ENCODE measurements at places on chromosomes 6 and 20.

- no peak for DNase-seq
These were observed 365.4 kb downstream of the PHF3 start for GRCh38 chr6:64000818-64001491.

DNA sequence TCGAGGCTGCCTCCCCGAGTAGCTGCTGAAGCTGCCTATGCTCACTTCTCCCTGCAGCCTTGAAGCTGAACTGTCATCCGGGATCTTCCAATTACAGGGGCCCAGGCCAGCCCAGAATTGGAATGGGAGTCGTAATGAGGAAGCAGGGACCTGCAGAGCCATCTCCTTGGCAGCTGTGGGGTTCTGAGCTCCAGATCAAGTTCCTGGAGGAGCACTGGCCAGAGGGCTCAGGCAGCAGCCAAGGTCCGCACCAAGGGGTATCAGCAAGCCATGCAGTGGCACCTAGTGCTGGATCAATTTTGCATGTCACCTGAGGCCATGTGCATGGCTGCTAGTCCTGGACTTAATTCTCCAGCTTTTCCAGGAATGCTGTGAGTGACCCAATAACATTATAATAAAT lies 163.2 kb upstream of the TSHZ2 start:
- no peak for DNase-seq

GRCh38 chr6:160349020-160349441 lies 853 bp downstream of the SLC22A3 start:
- peak; percentile 26 for DNase-seq

- DNase-seq, result no peak
These were observed 195.4 kb downstream of the TBX18 start for GRCh38 chr6:84568971-84569370.

GRCh38 chr6:37624606-37625574 lies 72.8 kb downstream of the MDGA1 start:
- peak; percentile 31 for DNase-seq

- no peak for DNase-seq
These were observed 90.7 kb downstream of the CDC5L start for GRCh38 chr6:44478158-44478557.

DNA sequence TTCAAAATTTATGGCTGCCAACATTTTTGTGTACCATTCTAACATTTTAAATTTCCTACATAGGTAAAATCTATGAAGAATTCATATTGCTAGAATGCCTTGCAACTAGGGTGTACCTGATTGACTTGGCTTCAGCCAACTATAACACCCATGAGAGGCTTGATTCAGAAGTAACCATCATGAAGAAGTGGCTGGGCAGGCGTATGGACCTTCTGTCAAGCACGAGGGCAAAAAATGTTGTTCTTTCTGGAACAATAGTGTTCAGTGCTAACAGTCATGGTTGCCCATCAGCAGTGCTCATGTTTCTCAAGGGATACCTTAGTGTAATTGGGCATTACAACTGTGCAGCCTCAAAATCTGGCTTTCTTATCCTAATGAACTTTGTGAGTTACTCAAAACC lies 42.9 kb downstream of the ID4 start:
- DNase-seq, result no peak

GRCh38 chr6:169921853-169922824 lies 170.7 kb downstream of the ERMARD start:
- peak; percentile 64 for DNase-seq

GRCh38 chr6:139126255-139126654 lies 8.6 kb upstream of the HECA start:
- DNase-seq, result peak; percentile 40

DNA sequence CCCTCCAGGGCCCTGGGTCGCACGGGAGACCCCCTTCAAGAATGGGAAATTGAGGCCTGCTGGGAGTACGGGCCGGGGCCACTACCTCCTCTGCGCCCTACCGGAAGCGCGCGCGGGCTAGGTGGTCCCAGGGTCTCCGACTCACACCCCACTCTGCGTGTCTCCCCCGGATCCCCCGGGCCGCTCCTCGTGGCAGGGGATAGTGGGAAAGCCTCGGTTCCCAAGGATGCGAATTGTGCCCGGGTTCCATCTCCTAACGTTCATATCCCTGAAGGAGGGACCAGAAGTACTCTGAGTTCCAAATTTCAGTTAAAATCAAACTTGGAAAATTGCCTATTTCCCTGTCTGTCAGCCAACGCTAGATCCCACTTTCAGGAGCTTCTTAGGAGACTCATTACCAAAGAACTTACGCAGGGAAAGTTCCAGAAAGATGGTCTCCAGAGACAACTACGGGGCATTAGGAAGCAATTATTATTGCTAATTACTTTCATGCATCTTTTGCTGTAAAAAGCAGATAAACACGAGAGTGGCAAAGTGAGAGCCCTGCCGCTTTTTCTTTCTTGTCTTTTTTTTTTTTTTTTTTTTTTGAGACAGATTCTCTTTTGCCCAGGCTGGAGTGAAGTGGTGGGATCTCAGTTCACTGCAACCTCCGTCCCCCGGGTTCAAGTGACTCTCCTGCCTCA lies 858 bp downstream of the FAM83D start:
- DNase-seq, result no peak

GRCh38 chr6:13708736-13709135 lies 2.9 kb downstream of the RANBP9 start:
- DNase-seq, result no peak

DNA sequence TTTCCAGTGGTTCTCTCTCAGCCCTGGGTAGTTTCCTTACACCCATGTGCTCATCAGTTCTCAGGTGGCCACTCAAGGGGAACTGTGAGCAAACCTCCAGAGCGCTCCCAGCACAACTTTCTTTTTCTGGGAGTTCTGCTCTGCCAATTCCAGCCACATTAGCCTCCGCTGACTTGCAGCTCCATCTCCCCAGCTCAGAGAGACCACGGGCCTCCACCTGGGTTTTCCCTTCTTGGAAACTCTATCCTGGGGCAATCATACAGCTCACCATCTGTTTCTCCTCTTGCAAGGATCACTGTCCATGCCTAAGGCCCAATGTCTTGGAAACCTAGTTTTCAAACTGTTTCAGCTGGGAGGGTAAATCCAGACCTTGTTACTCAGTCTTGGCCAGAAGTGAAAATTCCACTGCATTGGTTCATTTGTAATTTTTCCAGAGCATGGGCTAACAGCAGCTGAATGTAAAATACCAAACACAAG lies 129.9 kb downstream of the EYA2 start:
- DNase-seq, result no peak

DNA sequence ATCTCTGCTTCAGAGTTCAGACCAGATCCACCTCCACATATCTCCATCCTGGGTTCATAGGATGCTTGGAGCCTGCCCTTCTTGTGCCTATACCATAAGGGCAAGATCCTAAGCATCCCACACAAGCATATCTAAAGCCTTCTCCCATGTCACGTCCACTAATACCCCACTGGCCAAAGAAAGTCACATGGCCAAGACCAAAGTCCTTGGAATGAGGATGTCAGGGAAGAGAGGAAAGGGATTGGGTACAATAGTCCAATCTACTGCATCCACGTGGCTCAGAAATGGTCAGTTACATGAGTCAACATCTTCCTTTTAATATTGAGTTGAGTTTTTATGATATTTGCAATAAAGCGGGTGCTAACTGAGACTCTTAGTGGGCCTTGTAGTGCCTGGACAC lies 515.9 kb upstream of the SULF2 start:
- no peak for DNase-seq

DNA sequence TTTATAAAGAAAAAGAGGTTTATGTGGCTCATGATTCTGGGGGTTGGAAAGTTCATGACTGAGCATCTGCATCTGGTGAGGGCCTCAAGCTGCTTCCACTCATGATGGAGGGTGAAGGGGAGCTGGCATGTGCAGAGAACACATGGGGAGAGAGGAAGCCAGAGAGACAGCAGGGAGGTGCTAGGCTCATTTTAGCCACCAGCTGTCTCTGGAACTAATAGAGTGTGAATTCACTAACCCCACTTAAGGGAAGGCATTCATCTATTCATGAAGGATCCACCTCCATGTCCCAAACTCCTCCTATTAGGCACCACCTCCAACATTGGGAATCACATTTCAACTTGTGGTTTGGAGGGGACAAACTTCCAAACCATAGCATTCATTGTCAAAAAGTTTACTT lies 137.3 kb upstream of the PMEPA1 start:
- no peak for DNase-seq

All from activated CD4-positive, alpha-beta T cell treated with anti-CD3 and anti-CD28 coated beads for 48 hours (primary cell).